ENCODE measurements at places on chromosomes 1 and 21. TPM values are rescaled to one million over a fixed set of nuclear protein-coding genes. Genes with fewer than 3 reads are reported as not detected.

DNA sequence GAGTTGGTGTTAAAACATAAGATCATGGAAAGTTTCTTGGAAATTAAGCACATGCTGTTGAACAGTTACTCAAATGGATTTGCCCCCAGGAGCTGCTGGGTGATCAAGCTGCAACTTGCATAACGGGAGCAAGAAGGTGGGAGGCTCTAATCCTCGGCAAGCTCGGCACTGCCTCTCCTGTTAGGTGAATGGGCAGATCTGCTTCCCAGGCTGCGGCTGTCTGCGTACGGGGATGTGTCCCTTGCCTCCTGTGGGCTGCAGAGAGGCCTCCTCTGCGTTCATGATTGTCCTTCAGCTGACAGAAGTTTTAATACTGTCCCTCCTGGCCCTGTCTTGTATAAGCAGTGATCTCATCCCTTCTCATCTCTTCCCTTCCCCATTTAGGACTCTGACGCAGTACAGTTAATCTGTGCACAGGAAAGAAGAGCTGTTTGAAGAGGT lies 36.7 kb downstream of the ATP1A1 start:
- H3K36me3 ChIP-seq, result peaks cover 19% of the 10 kb centered on the region
- no peak overlapping the region for H3K4me3 ChIP-seq
- no peak for DNase-seq
- H3K27me3 ChIP-seq, result no peaks in the 10 kb centered on the region

The RPL11 gene
- 1,018 TPM for total RNA-seq

- H3K4me1 ChIP-seq, result 0 out of 2 replicates have a peak, but pooled peaks cover 4% of the 10 kb centered on the region
- H3K27me3 ChIP-seq, result no peaks in the 10 kb centered on the region
- DNase-seq, result no peak
- H3K27ac ChIP-seq, result no peak overlapping the region
Observed at GRCh38 chr1:222064388-222065211, 322.7 kb upstream of the DUSP10 start.

The F13B gene
- total RNA-seq, result not detected

The TEDDM1 gene
- not detected for total RNA-seq

GRCh38 chr1:8722366-8722765 lies 95.1 kb downstream of the RERE start:
- no peak overlapping the region for H3K27ac ChIP-seq
- peaks cover 9% of the 10 kb centered on the region for H3K4me1 ChIP-seq
- no peaks in the 10 kb centered on the region for H3K27me3 ChIP-seq
